ENCODE measurements at places on chromosomes 6 and 20. TPM values are rescaled to one million over a fixed set of nuclear protein-coding genes. Genes with fewer than 3 reads are reported as not detected.

UBE3D gene
- total RNA-seq = 3.6 TPM

UBE2V1 gene
- 77.0 TPM for total RNA-seq

SMLR1 gene
- not detected for total RNA-seq

KCNK15 gene
- total RNA-seq = 4.1 TPM

NHLRC1 gene
- total RNA-seq = 1.0 TPM

KIF6 gene
- 0.14 TPM for total RNA-seq

UST gene
- total RNA-seq = 19.4 TPM

HTR1E gene
- total RNA-seq = not detected

KHDRBS2 gene
- 0.28 TPM for total RNA-seq

CLVS2 gene
- total RNA-seq = not detected

GPR63 gene
- 0.90 TPM for total RNA-seq

SYCP2L gene
- total RNA-seq = 0.71 TPM

TTBK1 gene
- 0.09 TPM for total RNA-seq

ATP5F1E gene
- 58.3 TPM for total RNA-seq

ECT2L gene
- 0.33 TPM for total RNA-seq

SLPI gene
- 74.0 TPM for total RNA-seq

C20orf204 gene
- 0.76 TPM for total RNA-seq

ID4 gene
- total RNA-seq = 97.0 TPM

TOX2 gene
- total RNA-seq = 1.5 TPM

RRAGD gene
- total RNA-seq = 21.7 TPM

SPINT3 gene
- total RNA-seq = not detected

EDN3 gene
- total RNA-seq = not detected

PRDM1 gene
- 2.4 TPM for total RNA-seq

PNPLA1 gene
- 0.19 TPM for total RNA-seq

OR2H2 gene
- total RNA-seq = not detected

ZKSCAN4 gene
- 5.6 TPM for total RNA-seq

SRXN1 gene
- 17.9 TPM for total RNA-seq

HEY2 gene
- total RNA-seq = 11.3 TPM

PACSIN1 gene
- 0.09 TPM for total RNA-seq

SYNDIG1 gene
- 22.5 TPM for total RNA-seq

VSX1 gene
- not detected for total RNA-seq

PNLDC1 gene
- not detected for total RNA-seq

CPNE5 gene
- 5.2 TPM for total RNA-seq

COL9A3 gene
- 1.9 TPM for total RNA-seq

SNAI1 gene
- 8.6 TPM for total RNA-seq

AFG1L gene
- 5.0 TPM for total RNA-seq

COL9A1 gene
- not detected for total RNA-seq

PROKR2 gene
- not detected for total RNA-seq

KIAA1755 gene
- 18.6 TPM for total RNA-seq

DZANK1 gene
- total RNA-seq = 1.9 TPM

MYT1 gene
- total RNA-seq = not detected

All from posterior vena cava (tissue), 2 donors.